ENCODE measurements at places on chromosomes 11 and 22.

GRCh38 chr11:69231466-69232018 lies 62.4 kb upstream of the MYEOV start:
- no peak for DNase-seq

GRCh38 chr11:104609311-104610085 lies 288.8 kb downstream of the CASP12 start:
- DNase-seq: no peak

DNA sequence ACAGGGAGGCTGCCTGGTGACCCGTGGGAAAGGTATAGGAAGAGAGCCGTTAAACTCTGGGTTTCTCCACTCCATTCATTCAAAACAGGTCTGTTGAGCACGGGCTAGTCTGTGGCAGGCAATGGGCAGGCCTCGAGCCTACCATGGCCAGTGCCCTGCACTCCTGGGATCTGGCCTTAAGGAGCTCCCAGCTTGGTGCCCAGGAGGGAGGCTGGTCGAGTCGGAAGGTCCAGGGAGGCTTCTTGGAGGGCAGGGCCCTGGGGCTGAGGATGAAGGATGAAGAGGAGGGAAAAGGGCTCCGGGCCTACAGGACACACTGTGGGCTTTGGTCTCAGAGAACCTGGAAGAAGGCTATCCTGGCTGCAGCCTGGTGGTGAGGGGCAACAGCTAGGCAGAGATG lies 41.9 kb upstream of the MN1 start:
- no peak for DNase-seq

DNA sequence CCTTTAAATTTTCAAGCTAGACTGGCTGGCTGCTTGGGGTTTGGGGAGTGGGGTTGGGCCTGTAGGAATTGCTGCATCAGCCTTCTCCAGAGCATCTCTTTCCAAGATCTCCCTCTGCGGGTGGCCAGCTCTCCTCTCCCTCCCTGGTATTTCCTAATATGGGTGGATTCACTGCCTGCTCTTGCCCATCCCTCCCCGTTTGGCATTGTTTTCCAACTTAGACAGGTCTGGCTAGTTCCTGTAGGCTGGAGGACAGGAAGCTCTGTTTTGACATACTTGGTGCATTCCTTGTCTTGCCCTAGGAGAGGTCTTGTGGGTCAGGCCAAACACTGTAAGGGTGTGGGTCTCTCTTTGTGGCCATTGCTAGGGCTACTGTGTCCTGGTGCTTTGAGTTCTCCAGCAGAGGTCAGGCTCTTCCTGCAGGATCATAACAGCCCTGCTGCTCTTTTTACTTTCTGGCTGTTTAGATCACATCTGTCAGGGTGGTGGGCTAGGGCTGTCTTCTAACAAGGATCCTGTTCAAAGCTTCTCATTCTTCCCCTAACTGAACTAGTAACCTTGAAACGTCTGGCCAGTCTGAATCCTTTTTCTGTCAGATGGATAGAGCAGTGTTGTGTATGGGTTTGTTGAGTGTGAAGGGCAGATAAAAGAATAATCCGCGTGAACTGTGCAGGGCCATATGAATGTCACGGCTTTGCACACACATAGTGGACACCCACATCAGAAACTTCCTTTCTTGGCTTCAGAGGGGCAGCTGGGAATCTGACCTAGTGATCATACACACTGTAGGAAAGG lies 18.3 kb upstream of the MICALL1 start:
- DNase-seq: no peak

DNA sequence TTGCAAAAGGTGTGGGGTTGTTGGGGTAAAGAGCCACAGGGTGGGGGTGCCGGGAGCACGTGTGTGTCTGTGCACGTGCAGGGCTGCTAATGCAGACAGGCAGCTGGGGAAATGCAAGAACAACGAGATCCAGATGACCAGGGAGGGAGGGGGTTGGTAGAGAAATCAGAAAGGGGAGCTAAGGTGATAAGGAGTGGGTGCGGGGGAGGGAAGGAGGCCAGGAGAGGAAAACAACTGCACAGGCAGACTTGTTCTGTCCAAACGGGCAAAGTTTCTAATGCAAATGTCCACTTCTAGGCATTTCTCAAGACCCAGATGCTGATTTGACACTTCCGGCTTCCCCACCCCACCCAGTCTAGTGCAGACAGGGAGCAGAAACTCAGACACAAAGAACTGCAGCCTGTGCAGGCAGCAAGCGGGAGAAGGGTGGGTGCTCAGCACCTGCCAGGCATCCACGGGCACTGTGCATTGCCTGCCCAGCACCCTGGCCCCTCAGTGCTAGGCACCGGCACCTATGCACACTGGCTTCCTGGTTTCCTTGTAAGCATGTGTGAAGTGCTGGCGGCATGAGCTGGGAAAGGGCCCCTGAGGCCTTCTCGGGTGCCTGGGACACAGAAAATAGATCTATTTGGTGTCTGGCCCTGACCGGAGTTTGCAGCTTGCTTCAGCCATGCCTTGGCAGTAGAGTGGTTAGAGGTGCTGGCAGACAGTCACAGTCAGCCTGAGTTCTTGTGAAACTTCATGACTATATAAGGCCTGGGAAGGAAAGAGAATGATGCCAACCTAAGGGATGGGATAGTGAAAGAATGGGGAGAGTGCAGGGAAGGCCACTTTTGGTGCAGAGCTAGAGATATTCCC lies 220.1 kb upstream of the SORL1-AS1 start:
- no peak for DNase-seq

DNA sequence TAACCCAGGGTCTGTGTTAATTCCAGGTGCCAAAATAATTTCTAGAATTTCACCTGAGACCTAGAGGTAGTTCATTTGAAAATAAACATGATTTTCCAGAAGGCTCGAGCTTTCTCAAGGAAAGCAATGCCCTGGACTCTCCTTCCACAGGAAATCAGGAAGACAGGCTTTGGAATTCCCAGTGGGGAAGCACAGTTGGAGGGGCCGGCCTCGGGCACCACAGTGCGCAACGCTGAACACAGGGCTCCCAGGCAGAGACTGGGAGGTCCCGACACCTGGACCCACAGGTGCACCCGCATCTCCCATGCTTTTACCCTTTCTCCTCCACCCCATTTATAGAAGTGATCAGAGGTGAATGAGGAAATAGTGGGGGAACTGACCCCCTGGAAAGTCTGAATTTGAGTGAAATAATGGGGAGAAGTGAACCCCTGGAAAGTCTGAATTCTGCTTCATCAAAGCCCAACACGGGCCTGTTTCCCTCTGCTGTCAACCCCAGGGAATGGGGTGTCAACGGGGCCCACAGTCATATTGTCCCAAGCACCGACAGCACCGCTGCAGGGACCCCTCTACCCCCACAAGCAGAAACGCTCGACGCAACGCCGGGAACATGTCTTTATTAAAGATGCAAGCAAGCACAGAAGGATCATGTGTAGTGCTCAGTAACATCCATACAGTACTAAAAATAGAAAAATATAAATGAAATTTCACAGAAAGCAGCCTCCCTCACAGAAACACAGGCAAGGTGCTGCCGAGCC lies 12.0 kb upstream of the EFCAB6 start:
- DNase-seq: no peak

GRCh38 chr22:25628494-25628893 lies 64.0 kb downstream of the GRK3 start:
- DNase-seq: no peak

GRCh38 chr11:106178361-106178760 lies 100.9 kb downstream of the AASDHPPT start:
- no peak for DNase-seq

- no peak for DNase-seq
Measured at GRCh38 chr22:42459287-42460063, 27.3 kb upstream of the NFAM1 start.

DNA sequence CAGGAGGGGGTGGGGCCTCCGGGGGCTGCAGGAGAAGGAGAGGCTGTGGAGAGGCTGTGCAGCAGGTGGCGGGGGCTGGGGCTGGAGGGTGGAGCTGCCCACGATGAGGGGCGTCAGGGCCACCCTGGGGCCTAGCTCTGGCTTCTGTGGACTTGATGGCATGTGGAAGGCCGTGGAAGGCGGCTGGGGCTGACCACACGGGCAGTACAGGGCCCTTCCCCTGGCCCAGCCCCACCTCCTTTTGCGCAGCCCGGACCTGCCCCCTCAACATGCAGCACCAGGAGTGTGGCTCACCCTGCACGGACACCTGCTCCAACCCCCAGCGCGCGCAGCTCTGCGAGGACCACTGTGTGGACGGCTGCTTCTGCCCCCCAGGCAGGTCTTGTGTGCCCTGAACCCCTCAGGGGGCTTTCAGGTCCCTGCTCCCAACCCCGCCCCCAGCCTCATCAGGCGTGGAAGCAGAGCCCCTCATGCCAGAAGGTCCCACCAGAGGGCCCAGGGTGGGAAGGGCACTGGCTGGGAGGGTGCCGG lies 6.1 kb downstream of the MUC5B start:
- no peak for DNase-seq

DNA sequence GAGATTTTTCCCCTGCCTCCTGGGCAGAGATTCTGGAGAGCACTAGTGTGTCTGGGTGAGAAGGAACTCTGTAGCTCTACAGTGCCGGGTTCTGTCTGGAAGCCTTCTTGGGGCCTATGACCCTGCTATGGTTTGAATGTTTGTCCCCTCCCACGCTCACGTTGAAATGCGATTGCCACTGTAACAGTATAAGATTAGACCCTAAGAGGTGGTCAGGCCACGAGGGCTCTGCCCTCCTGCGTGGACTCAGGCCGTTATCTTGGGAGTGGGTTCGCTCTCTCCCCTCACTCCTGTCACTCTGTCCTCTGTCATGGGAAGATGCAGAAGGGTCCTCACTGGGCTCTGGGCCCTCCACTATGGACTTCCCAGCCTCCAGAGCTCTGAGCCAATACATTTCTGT lies 3.5 kb downstream of the AP5B1 start:
- DNase-seq: no peak

DNA sequence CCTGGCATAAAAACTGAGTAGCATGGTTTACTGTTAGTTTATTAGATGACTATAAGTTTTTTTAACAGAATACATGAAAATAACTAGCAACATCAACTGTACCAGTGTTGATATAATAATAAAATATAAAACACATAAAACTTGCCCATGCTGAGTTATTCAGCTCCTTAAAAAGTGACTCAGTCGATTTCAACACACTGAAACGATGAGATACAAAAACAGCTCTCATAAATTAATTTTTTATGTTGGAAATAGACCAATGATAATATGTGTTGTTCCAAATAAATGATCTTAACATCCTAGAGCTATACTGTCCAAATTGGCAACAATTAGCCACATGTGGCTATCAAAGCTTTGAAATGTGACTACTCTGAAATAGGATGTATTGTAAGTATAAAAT lies 15.9 kb downstream of the PDGFD start:
- no peak for DNase-seq

DNA sequence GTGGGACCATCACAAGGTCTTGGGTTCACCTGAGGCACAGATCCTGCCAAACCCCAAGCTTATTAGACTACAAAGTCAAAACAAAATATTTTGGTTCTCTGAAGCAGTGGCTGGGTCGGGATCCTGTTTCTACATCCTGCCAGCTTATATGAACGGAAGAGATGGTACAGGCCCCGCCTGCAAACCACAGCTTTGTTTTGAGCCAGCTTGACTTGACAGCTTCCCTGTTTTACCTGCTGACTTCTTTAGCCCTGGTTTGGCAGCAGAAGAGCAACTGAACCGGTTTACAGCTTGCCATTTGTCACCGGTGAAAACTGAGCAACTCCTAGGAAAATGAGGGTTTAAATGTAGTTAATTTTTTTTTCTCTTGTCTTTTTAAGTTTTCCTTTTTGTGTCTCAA lies 11.4 kb downstream of the PACS1 start:
- DNase-seq: peak; percentile 68

GRCh38 chr11:119791047-119791446 lies 62.0 kb upstream of the NECTIN1 start:
- DNase-seq: no peak

- no peak for DNase-seq
Measured at GRCh38 chr22:30816413-30816812, 121.7 kb downstream of the OSBP2 start.

GRCh38 chr11:125192183-125192582 lies 27.6 kb downstream of the PKNOX2 start:
- DNase-seq: no peak

- no peak for DNase-seq
Measured at GRCh38 chr11:102669664-102670063, 35.9 kb downstream of the MMP27 start.

DNA sequence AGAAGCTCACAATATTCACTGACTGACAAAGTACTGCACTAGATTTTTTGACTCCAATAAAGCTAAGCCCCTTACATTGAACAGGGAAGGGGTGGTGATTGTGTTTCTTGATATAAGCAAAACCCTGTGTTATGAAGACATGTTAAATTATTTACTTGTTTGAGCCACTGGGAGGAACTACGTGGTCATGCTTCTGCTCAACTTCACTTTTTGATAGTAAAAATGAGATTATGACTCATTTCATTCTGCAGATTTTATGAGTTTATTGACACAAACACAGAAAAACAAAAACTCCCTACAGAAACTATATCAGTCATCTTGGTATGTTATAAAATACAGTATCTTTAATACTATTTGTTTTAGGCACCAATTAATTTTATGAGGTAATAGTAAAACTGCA lies 124.7 kb downstream of the CADM1 start:
- DNase-seq: peak; percentile 15

- DNase-seq: no peak
Measured at GRCh38 chr11:97912629-97913028, 1108.1 kb upstream of the CNTN5 start.

- peak; percentile 80 for DNase-seq
Measured at GRCh38 chr22:35128637-35129036, 62.7 kb downstream of the ISX start.

GRCh38 chr11:8013833-8014232 lies 26.7 kb downstream of the EIF3F start:
- DNase-seq: no peak

DNA sequence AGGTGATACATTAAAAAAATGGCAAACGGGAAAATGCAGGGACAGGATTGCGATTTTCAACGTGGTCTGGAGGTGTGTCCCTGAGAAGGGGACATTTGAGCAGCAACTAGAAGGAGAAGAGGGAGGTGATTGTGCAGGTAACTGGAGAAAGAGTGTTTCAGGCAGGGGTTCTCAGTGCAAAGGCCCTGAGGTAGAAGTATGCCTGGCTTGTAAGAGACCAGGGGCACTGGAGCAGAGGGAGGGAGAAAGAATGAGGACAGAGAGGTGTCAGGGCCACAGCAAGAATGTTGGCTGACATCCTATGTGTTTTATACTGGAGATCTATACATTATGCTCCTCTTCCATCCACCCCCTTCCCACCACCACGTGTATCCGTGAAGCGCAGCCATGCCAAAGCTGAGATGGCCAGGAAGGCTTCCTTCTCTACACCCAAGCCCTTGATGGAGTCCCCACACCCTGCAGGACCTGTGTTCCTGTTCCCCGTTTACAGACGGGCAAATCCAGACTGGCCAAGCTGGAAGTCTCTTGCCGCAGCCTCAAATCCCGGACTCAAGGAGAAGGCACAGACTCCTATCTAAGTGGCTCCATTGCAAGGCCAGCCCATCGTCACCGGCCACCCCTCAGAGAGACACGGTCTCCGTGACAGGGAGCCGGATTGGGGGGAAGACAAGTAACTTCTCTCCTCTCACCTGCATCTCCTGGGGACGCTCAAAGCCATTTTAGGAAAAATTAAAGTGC lies 416.1 kb downstream of the MN1 start:
- no peak for DNase-seq

- DNase-seq: no peak
Measured at GRCh38 chr11:76669901-76670484, 554 bp downstream of the LRRC32 start.

Data from GM06990 (cell line).